ENCODE measurements at places on chromosomes 7 and 10.

- DNase-seq, result no peak
Observed at GRCh38 chr7:76364198-76364584, 5.4 kb upstream of the YWHAG start.

DNA sequence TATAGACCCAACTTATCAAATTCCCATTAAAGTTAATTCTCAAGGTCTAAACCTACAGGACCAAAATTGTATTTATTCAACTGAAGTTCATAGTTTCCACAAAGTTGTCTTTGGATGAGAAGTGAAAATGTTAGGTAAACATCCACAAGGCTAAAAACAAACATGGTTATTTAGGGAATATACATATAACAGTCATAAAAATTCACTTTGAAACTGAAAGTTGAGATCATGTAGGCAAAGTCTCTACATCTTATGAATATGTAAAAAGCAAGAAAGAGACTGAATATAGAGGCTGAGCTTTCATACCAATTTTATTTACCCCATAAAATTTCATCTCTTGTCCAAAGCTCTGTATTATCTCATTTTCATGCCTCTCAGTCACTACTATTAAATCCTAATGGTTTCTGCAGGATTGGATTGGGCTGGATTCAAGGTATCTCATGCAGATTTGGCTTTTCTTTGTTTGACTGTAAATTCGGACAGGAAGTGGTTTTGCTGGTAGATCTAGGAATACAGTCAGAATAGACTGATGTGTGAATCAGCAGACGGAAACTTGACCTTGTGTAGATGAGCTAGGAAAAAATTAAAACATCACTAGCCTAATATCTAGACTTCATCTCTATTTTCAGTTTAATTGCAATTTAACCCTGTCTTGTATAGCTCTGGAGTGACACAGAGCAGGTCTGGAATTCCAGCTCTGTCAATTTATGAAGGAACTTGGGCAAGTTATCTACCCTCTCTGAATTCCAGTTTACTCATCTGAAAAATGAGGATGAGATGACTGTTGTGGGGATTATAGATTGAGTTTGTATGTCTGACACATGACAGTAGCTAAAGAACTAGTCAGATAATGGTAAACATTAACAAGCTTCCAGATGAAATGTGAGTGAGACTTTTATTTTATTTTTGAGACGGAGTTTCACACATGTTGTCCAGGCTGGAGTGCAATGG lies 27.3 kb upstream of the SKAP2 start:
- no peak for DNase-seq

GRCh38 chr10:88066319-88066718 lies 202.9 kb downstream of the PTEN start:
- DNase-seq, result no peak

- no peak for DNase-seq
Observed at GRCh38 chr10:133464582-133465031, 10.9 kb downstream of the SCART1 start.

- no peak for DNase-seq
Observed at GRCh38 chr10:131683281-131683861, 217.4 kb upstream of the PPP2R2D start.

DNA sequence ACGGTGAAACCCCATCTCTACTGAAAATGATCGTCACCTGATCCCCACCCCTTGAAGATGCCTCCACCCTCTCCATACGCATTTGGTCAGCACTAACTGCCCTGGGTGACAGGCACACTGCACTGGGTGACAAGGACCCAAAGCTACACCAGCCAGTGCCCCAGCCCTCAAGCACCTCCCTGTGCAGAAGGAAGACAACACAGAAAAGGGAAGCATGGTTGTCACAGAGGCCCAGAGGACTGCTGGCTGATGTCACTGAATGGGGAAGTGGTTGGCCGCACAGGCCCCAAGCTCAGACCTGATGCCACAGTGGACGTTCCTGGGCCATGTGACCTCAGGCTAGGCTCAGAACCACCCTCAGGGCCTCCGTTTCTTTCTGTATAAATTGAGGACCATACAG lies 4.2 kb upstream of the PILRA start:
- no peak for DNase-seq

DNA sequence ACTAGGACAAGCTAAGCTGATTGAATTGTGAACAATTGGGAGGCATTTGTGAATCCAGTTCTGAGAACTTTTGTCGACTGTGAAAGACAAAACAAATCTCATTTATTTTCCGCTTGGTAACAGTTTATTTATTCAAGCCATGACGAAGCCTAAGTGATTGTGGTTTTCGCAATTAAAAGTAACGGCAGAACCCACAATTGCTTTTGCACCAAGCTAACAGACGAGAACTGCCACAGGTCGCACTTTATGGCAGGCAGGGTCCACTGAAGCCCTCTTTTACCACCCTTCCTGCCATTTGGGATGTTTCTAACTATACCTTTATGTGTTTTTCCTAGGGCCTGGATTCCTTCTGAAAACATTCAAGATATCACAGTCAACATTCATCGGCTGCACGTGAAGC lies 111.2 kb downstream of the ZMYND11 start:
- DNase-seq, result no peak
